Activated T-helper 1 cell treated with anti-CD3 and anti-CD28 coated beads, Interleukin-2, amount 50 U/mL, for 16 hours (primary cell): ENCODE measurements at places on chromosomes 1 and 21.

GRCh38 chr1:229406798-229407197 is 27.1 kb downstream of the ACTA1 start:
- DNase-seq, result no peak

GRCh38 chr21:42658320-42659105 is 5.1 kb downstream of the PDE9A start:
- DNase-seq, result no peak

GRCh38 chr1:222852326-222852725 is 37.5 kb downstream of the DISP1 start:
- DNase-seq, result no peak

DNA sequence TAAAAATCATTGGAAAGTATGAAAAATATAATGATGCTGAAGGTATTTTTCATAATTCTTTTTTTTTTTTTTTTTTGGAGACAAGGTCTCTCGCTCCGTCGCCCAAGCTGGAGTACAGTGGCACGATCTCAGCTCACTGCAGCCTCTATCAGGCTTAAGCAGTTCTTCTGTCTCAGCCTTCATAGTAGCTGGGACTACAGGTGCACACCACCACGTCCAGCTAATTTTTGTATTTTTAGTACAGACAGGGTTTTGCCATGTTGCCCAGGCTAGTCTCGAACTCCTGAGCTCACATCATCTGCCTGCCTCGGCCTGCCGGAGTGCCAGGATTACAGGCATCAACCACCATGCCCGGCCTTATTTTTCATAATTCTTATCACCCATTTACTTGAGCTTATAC is 13.3 kb downstream of the SMAP2 start:
- DNase-seq, result no peak

GRCh38 chr21:38768471-38769063 is 37.2 kb upstream of the ETS2 start:
- peak; percentile 16 for DNase-seq

GRCh38 chr1:40232444-40232843 is 15.3 kb upstream of the TMCO2 start:
- DNase-seq, result peak; percentile 12

- no peak for DNase-seq
These were observed 10.1 kb downstream of the TADA1 start for GRCh38 chr1:166865926-166866325.

DNA sequence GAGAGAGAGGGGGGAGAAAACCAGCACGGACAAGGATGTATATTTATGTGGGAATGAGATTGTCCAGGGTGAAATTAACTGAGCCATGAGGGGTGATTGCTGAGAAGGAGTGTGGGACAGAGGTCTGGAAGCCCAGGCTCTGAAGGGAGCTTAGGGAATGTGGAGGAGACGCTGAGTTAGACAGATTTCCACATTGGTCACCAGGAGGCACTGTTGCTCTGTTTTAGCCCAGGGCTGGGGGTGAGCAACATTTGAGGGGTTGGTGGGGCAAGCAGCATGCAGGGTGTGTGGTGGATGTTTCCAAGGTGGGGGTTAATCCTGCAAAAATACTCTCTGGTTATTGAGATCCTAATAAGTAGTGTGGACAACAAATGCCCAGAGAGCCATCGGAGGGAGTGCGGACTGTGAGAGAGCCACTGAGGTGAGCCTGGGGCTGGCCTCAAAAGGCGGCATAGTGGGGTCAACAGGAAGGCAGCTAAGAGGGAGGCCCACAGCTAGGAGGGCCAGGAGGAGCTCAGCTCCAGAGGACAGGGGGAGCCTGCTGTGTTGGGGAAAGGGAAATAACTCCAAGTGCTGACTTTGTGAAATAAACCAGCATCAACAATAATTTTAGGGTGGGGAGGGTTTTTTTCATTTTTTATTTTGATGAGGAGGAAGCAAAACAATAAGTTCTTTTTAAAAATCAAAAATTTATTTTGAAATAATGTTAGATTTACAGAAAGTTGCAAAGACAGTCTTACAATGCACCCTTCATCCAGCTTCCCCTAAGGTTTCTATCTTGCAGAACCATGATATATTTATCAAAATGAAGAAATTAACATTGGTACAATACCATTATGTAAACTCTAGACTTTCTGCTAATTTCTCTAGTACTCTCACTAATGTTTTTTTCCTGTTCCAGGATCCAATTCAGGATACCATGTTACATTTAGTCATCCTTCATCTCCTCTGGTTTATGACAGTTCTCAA is 82.8 kb upstream of the CD34 start:
- DNase-seq, result no peak

DNA sequence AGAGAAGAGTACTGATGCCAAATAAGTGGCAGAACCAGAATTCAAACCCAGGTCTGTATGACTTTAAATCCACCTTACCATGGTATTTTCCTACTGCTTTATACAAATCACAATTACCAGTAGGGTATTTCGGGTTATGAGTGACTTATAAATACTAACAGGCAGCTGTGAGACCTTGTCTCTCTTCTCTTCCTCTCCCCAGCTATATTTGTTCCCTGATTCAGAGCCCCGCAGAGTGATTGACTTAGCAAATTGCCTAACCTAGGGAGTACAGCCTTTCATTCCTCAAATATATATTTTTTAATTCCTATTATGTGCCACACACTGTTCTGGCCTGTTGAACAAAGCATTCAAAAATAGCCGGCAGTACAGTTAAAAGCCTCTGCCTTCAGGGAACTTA is 168.0 kb downstream of the CLEC20A start:
- DNase-seq, result no peak

- DNase-seq, result no peak
These were observed 195.6 kb downstream of the ZNF326 start for GRCh38 chr1:90190523-90190922.
